Astrocyte of the hippocampus (primary cell): ENCODE measurements at places on chromosomes 2 and 18.
A peak's percentile ranks its signal among the peaks of the same experiment; 100 is the strongest.

DNA sequence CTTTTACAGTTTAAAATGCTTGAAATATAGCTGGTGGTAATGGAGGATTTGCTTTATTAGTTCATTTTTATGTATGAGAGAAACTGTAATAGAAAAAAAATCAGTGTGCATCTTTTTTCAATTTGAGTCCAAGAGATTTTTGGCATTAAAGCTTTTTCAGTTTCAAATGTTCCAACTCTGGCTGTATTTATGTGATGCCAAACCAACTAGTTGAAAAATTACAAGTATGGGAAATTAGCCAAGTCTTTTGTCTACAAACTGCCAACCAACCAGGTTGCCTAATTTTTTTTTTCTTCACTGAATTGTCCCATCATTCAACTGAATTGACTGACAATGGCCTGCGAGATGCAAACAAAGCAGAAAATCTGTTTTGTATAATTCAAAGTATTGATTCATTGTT is 95.7 kb downstream of the ICOS start:
- DNase-seq = no peak

DNA sequence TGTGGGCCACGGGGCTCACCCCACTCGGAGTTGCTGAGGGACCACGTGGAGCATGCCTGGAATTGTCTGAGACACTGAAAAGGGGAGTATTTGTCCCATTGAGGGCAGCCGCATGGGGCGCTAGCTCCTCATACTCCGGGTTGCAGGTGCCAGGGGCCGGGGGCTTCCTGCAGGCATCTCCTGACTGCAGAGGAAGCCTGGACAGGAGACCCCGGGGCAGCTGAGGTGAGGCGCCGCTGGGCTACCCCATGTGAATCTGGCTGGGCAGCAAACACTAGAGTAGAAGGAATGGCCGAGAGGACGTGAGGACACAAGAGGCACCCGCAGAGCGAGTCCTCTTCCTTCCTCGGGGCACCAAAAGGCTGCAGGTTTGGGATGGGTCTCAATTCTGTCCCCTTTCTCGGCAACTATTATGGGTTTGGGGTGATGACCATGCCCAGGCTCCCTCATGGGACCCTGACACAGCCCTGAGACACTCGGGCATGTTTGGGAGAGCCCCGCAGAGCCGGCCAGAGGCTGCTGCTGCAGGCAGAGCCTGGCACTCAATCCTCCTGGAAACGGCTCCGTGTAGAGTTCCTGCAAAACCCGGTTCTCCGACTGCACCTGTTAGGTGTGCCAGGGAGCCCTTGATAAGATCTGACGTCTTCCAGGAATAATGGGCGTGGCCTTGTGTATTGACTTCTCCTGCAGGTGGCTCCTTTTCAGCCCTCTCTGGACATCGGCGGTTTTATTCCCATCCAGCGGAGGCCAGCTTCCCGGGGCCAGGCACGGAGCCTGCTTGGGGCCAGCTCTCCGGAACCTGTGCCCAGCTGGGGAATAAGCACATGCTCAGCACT is 77.0 kb downstream of the CTIF start:
- no peak for DNase-seq

- peak; percentile 21 for DNase-seq
Measured at GRCh38 chr2:75022516-75022915, 64.1 kb downstream of the POLE4 start.

GRCh38 chr2:6764968-6765723 is 100.6 kb downstream of the CMPK2 start:
- no peak for DNase-seq

DNA sequence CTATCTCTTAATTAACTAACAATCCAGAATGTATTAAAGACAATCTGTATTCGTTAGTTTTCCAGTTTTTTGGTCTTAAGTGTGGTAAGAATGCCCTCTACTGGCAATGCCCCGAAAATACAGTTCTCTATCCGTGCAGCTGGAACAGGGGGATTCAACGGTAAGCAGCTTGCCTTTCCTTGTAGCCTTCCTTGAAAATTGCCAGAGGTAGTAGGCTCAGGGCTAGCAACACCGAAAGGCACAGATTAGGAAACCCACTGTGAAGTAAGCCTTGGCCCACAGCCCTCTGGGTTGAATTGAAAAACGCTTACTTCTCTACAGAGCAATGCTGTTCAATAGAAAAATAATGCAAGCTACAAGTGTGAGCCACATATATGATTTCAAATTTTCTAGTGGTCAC is 17.1 kb upstream of the VPS4B start:
- peak; percentile 73 for DNase-seq

GRCh38 chr2:8514274-8514662 is 167.6 kb upstream of the ID2 start:
- no peak for DNase-seq
